ENCODE measurements at places on chromosomes 11 and 22.

DNA sequence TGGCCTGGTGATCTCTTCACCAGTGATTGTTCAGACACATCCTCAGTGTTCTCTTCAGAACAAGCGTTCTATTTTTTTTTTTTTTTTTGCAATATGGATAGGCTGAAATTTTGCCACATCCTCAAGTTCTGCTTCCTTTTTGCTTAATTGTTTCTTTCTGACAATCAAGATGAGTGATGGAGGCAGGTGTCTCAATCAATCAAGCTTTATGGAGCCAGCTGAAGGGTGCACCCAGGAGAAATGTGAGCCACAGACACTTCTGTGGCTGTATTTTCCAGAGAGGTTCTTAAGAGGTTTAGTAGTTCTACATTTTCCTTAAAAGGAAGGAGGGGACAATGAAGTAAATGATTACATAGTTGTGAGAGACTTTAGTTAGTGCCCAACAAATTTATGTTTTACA is 43.9 kb upstream of the ASPHD2 start:
- no peak for DNase-seq

DNA sequence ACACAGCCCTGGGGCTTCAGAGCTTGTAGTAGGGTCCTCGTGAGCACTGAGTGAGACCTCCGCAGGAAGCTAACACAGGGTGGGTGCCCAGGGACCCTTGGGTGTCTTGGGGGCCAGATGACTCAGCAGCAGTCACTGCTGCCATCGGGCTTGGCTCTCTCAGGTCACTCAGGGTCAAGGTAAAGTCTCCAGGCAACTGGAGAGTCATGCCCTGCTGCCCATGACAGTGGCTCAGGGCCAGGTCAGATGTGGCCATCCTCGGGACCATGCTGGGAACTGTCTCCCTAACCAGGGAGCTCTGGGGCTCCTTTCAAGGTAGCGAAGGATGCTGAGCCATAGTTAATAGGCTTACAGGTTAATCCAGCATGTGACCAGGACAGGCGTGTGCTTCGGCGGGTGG is 44.4 kb upstream of the SLC22A12 start:
- no peak for DNase-seq

GRCh38 chr11:2742611-2743426 is 43.0 kb upstream of the KCNQ1OT1 start:
- DNase-seq = no peak

DNA sequence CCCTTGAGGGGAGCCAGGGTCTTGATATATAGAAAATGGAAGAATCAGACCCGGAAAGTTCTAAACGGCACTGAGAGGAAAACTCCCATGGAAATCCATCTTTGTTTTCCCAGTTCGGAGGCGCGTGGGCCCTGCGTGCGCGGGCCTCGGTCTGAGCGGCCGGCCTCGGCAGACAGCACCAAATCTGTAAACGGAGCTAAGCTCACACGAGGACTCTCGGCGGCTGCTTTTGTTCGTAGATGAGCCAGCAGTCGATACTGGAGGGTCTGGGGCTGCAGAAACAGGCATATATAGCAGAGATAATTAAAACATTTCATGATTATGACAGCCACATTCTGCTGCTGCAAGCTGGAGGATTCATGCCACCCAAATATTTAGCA is 68.5 kb upstream of the PPARA start:
- no peak for DNase-seq

- DNase-seq = no peak
Observed at GRCh38 chr11:114354076-114354475, 46.2 kb downstream of the C11orf71 start.

DNA sequence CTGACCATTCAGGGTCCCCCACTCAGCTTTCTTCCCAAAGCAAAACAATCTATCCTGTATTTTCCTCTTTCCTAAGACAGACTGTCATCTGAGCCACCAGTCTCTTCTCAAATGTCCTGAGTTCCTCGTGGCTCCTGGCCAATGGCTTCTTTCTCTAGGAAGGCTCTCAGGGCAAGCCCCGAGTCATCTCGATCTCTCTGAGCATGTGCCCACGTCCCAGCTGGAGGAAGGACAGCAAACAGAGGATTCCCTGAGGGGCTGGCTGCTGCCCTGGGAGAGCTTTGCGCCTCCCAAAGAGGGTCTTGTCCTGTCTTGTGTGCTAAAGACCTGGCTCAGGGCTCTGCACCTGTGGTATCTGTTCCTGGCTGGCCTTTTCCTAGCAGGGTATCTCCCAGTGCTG is 8.3 kb downstream of the SLC37A2 start:
- DNase-seq = no peak

- no peak for DNase-seq
Observed at GRCh38 chr11:58776891-58777710, 45.4 kb upstream of the GLYAT start.

GRCh38 chr11:110027627-110028371 is 65.4 kb upstream of the ZC3H12C start:
- no peak for DNase-seq

GRCh38 chr11:121473064-121473777 is 20.5 kb upstream of the SORL1-AS1 start:
- DNase-seq = no peak

DNA sequence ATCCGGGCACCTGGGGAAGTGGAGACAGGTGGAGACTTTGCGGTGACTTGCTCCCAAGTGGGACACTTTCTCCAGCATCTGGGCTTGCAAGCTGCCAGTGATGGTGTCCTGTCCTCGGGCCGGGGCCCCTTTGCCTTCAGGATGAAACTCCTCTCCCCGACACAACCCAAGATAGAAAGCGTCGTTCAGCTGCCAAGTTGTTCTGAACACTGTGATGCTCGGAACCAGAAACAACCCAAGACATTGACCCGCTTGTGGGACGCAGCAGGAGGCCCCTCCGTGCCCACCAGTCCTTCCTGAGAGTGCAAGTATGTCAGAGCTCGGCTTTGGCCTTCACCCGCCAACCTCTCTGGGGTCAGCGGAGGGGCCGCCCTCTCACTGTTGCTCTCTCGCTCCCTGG is 31.3 kb downstream of the LINC01488 start:
- DNase-seq = no peak

DNA sequence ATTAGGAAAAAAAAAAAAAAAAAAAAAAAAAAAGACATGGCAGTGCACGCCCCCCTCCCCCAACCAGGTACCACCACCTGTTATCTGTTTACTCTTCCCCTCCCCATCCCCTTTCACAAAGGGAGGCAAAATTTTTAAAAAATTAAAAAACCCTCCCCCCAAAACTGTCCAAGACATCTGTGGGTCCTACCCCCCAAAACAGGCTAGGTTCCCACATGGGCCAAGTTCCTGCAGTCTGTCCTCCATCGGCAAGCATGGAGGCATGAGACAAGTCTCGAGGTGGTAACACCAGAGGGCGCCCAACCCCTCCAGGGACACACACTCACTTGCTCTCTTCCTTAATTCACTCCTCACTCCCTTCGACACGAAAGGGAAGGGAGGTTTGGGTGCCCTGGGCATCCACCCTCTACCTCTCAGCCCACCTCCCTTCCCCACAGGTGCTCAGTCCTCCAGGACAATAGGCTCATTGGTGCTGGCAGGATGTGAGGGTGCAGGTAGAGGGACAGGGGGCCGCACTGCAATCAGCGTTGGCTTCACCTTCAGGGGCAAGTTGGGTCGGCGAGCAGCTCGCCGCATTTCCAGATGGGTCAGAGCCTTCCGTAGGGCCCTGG is 2.2 kb upstream of the TUT1 start:
- DNase-seq = peak; percentile 81

DNA sequence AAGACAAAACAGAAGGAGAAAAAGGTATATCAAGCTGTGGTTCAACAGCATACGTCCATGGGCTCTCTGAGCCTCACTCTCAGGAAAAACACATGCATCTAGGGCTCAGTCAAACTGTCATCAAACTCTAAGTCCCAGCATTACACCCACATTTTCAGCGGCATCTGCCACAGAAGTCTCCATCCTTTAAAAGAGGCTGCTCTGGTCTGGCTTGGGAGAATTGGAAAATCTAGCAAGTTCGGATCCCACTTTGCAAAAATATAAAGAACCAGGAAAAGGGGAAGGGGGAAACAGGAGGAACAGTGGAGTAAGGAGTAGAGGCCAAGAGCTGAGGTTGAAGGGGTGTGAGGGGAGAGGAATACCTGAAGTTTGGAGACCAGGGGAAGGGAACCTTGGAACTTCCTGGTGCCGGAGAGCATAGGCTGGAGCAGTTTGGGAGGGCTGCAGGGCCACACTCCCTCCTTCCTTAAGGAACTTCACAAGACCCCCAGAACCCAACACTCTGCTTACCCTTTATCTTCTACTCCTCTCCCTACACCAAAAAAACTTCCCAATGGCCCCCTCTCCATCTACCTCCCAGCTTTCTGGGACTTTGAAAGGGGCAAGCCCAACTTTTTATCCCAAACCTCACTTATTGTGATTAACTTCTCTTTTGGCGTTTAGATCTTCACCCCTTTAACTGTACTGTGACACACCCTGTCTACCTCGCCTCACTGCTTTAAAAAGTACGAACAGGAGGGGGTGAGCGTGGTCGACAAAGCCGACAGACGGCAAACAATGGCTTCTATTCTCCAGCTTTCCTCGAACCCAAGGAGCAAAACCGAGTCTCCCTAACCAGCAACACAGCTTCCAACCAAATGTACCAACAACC is 4.0 kb downstream of the PAX6 start:
- no peak for DNase-seq

GRCh38 chr22:29306175-29306834 is at the start of gene GAS2L1:
Gene GAS2L1 (plus strand): TSS chr22:29306650. CDS start chr22:29308106, 1,456 bp downstream.
- DNase-seq = peak; percentile 45

GRCh38 chr11:129375751-129376657 is at the start of gene BARX2:
Gene BARX2 (plus strand): TSS chr11:129375848. CDS start chr11:129376036, 188 bp downstream.
- DNase-seq = no peak

GRCh38 chr11:108468478-108468864 is 1.1 kb upstream of the C11orf65 start:
- no peak for DNase-seq

GRCh38 chr11:59941091-59941490 is 2.9 kb downstream of the OOSP1 start:
- no peak for DNase-seq

GRCh38 chr11:111088847-111089355 is 156.6 kb upstream of the POU2AF2 start:
- DNase-seq = no peak

DNA sequence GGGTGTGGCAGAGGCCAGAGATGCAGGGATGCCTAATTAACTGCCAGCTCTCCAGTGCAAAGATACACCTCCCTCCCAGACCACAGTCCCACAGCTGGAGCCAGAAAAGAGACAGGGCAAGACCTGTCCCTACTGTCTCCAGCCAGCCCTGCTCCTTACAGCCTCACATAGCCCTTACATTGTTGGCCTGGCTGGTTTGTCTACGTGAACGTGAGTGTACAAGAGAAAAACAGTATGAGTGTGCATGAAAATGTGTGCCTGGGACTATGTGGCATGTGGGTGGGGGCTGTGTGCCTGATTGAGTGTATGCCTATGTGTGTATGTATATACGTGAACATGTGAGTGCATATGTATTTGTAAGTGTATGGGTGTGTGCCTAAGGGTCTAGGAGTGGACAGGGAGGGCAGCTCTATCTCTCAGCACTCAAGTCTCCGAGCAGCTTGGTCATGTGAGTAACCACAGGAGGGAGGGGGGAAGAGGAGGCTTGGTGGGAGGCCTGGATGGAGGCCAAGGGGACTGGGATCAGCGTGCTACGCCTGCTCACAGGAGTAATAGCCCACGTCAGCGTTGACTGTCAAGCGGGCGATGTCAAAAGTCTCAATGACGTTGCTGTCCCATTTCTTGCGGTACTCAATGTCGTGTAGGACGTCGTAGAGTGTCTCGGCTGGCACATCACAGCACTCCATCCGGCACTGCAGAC is 6.6 kb upstream of the ARAP1 start:
- no peak for DNase-seq

GRCh38 chr11:118610773-118611432 is 3.5 kb downstream of the PHLDB1 start:
- peak; percentile 84 for DNase-seq

- DNase-seq = no peak
Observed at GRCh38 chr11:79358258-79358657, 82.6 kb downstream of the TENM4 start.

DNA sequence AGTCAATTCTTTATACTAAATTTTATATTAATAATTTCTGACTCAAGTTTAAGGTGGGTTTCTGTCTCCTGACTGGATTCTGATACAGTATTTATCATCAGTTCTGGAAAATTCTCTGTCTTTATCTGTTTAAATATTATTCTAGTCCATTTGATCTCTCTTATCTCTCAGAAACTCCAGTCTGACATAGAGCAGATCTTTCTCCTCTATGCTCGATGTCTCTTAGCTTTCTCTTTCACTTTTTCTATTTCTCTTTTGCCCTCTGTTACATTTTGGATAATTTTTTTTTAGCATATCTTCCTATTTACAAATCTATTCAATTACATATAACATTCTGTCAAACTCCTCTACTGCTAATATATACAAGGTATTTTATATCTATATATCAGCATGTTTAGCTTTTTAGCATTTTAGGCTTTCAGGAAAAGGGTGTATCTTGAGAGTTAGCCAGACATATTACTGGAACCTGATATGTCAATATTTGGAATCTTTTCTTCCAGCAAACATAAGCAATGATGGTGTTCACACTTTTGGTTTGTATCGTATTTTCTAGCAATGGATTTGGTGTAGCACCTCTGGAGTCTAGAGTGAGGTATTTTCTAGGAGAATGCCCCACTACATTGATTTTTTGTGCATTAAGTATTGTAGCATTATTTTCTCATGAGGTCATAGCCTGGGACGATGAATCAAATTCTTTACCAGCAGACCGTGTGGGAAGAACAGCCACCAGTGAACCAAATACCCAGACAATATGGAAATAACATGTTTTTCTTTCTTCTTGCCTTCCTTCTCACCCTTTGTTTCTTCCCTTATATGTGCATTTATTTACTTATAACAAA is 4.1 kb upstream of the NNMT start:
- no peak for DNase-seq

GRCh38 chr22:47148956-47149728 is 386.7 kb downstream of the TBC1D22A start:
- DNase-seq = no peak

GRCh38 chr11:60988658-60989057 is 17.2 kb downstream of the CD6 start:
- no peak for DNase-seq

DNA sequence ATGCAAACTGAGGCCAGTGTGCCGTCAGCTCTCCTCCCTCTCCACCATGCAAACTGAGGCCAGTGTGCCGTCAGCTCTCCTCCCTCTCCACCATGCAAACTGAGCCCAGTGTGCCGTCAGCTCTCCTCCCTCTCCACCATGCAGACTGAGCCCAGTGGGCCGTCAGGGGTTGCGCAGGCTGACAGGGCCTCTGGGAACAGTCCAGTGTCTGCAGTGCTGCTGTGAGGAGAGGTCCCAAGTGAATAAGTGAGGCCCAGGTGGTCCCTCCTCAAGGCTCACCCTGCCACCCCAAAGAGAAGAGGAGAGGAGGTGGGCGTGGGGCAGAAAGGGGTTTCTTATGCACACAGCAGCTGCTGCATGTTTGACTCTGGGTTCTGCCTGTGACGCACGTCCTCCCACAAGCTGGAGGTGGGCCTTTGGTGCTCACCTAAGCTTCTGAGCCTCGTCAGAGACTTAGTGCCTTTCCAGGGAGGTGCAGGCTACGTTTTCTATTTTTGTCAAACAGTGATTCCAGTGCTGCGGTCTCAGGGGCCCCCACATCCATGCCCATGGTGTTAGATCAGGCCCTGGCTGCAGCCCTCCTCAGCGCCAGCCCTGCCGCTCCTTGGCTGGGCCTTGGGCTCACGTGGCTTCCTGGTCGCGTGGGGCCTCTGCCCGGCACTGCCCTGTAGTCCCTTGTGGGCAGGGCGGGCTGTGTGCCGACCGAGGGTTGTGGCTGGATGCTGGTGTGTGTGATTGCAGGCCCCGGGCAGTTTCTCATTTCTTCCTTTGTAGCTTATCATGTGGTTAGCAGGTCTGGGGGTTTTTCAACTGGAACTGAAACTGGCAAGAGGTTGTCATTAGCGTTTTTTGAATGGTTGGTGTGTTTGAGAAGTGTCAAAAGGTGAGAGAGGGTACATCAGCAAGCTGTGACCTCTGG is 7.1 kb downstream of the TPCN2 start:
- DNase-seq = no peak
